NCI-H1930 (cell line): ENCODE measurements at places on chromosomes 6 and 20.

DNA sequence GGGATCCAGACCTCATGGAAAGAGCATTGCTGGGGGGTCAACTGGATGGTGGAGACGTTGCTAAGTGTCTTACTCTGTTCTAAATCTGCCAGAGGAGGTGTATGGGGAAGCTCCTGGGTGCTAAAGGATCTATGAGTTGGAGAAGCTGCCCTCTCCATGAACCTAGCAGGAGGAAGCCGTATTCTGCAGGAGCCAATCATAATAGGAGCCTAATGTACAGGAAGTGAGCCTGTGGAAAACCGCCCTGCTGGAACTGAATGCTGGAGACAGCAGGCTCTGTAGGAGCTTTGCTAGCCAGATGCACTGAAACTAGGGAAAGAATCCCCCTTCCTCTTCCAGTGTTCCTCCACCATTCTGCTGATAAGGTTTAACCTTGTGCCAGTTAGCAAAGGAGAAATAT is 10.9 kb downstream of the CASP8AP2 start:
- no peak for DNase-seq

DNA sequence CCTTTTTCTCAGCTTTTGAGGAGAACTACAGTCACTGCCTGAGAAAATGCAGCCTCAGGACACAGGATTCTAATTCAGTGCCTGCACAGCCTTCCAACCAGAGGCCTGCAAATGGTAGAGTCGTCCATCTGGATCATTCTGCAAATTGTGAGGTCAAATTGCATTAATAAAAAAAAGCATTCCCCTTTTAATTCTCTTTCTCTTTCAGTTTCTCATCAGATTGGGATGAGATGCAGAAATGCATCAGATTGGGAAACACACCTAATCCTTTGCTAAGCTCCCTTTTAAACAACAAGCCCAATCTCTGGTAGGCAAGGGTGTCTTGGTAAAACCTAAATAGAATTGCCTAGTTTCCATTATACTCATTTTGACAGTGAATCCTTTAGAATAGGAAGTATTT is 838.8 kb downstream of the MAFB start:
- no peak for DNase-seq

DNA sequence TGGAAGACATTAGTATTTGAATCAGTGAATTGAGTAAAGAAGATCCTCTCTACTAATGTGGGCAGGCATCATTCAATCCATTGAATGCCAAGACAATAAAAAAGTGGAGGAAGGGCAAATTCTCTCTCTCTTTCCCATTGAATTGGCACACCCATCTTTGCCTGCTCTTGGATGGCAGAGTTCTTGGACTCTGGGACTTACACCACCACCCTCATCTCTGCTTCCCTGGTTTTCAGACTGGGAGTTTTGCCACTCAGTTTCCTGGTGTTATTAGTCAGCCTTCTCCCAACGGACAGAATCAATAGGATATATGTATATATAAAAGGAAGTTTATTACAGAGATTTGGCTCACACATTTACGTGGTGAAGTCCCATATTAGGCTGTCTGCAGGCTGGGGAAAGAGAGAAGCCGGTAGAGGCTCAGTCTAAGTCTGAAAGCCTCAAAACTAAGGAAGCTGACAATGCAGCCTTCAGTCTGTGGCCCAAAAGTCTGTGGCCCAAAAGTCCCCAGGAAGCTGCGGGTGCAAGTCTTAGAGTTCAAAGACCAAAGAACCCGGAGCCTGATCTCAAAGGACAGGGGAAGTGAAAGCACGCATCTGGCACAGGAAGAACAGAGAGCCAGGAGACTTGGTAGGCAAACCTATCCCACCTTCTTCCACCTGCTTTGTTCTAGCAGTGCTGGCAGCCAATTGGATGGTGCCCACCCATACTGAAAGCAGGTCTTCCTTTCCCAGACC is 64.4 kb downstream of the SMPDL3A start:
- no peak for DNase-seq

GRCh38 chr20:9409352-9409751 is 105.0 kb upstream of the LAMP5 start:
- DNase-seq: no peak

GRCh38 chr20:41223112-41223511 is 85.8 kb downstream of the PLCG1 start:
- DNase-seq: no peak

- DNase-seq: no peak
Observed at GRCh38 chr6:170244721-170245474, 46.0 kb downstream of the DLL1 start.

DNA sequence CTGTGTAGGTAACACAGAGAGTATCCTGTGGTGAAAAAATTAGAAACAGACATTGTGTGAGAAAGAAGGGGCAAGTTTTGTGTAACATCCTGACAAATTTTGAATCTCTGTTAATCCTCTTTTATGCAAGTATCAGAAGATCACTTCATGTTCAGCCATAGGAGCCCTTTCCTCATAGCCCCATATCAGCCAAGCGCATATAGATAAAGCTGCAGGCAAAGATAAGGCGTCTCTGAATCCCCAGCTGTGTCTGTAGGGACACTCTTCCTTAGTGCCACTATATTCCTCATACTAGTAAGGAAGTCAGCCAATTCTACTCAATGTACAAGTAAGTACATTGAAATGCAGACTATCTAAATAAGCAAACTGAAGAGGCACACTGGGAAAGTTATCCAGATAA is 22.3 kb downstream of the HTR1E start:
- DNase-seq: no peak

DNA sequence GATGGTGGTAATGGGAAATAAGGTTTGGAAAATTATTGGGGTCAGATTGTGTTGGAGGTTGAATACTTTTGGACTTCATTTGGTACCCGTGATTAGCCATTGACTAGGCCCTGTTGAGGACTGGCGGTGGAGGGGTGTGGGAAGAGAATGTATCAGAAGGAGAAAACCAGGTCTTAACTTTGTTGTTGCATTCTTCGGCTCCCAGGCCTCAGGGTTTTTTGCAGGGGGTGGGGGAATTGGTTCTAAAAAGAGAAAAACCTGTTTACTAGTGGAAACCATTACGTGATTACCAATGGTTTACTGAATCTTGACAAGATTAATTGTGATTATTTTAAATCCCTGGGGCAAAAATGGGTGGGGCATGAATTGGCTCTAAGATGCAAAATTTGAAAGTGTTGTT is 85.1 kb downstream of the PHF20 start:
- no peak for DNase-seq
